ENCODE measurements at places on chromosomes 12 and 14. TPM values are rescaled to one million over a fixed set of nuclear protein-coding genes. Genes with fewer than 3 reads are reported as not detected.

FSCB gene
- total RNA-seq: 0.04 TPM

TBX5 gene
- total RNA-seq: 1.9 TPM

VASH1 gene
- total RNA-seq: 18.6 TPM

AICDA gene
- 0.40 TPM for total RNA-seq

GDF3 gene
- total RNA-seq: not detected

SMCO2 gene
- total RNA-seq: not detected

RFLNA gene
- 8.7 TPM for total RNA-seq

DNA sequence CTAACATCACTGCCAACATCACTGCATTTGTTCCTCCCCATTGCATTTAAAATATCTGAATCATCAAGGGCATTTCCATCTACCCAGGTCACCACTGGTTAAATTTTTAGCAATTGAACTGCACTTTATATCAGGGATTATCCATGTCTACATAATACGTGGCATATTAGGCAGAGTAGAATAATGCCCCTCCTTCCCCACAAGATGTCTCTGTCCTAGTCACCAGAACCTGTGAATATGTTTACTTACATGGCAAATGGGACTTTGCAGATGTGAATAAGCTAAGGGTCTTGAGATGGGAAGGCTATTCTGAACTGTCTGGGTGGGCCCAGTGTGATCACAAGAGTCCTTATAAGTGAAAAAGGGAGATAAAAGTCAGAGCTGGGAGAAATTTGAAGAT is 181.7 kb upstream of the ARID2 start:
- no peak overlapping the region for H3K4me3 ChIP-seq
- no peaks in the 10 kb centered on the region for H3K27me3 ChIP-seq
- H3K36me3 ChIP-seq: no peaks in the 10 kb centered on the region
- DNase-seq: no peak
- H3K4me1 ChIP-seq: no peaks in the 10 kb centered on the region
- H3K27ac ChIP-seq: no peak overlapping the region

- DNase-seq: no peak
- H3K4me1 ChIP-seq: peaks cover 2% of the 10 kb centered on the region
- H3K36me3 ChIP-seq: no peaks in the 10 kb centered on the region
- H3K4me3 ChIP-seq: no peak overlapping the region
- H3K27ac ChIP-seq: no peak overlapping the region
Observed at GRCh38 chr14:42277840-42278239, 671.2 kb downstream of the LRFN5 start.

GRCh38 chr12:65023485-65023884 is 97.6 kb downstream of the WIF1 start:
- no peak for DNase-seq
- H3K4me3 ChIP-seq: no peak overlapping the region
- no peaks in the 10 kb centered on the region for H3K4me1 ChIP-seq

DNA sequence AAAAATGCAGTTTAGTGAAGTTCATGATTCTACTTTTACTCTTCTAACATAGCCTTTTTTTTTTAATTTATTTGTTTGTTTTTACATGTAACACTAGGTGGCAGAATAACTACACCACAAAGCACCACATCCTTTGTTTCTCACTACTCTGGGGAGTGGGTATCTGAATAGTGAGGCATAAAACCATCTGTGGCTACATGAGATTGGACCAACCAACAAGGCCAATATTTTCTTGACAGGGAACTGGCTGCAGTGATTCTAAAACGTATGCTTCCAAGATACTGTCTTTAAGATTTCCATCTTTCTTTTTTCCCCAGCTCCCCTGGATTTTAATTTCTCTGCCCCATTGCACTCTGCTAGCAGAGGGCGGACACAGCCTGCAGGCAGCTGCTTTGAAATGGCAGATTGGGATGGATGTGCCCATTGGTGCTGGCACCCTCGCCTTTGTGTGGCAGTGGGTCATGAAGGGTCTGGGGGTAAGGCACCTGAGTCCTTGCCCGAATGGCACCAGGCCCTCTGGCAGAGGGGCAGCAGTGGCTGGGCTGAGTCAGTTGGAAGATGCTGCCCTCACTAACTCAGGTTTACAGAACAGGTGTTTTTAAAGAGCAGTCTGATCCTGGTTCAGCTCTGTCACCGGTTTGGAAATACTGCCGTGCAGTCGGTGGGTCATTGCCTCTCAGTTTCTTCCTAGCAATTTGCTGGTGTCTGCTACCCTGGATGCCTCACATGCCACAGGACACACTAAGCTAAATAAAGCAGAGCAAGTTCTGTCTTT is 429.1 kb downstream of the RAD51B start:
- H3K4me3 ChIP-seq: no peak overlapping the region
- H3K27ac ChIP-seq: peak overlapping the region; percentile 93
- H3K4me1 ChIP-seq: peaks cover 57% of the 10 kb centered on the region
- no peaks in the 10 kb centered on the region for H3K27me3 ChIP-seq
- H3K36me3 ChIP-seq: no peaks in the 10 kb centered on the region

DNA sequence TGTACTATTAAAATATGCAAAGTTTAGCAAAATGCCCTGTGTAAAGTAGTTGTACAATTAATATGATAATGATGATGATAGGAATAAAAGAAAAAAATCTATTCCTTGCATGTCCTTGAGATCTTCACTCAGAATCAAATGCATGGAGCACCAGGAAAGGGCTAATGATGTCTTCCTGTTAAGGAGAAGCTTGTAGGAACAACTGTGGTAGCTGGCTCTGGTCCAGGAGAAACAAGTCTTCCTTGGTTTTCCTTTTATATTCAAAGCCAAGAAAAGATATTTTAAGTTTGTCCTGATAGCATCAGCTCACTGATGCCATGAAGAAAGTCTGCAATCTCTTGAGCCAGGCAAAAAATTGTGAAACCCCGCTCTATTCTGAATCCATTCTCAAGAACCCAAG is 138.9 kb downstream of the PIK3C2G start:
- no peaks in the 10 kb centered on the region for H3K4me1 ChIP-seq
- H3K4me3 ChIP-seq: no peak overlapping the region
- no peaks in the 10 kb centered on the region for H3K27me3 ChIP-seq
- H3K27ac ChIP-seq: no peak overlapping the region
- DNase-seq: peak; percentile 19

GRCh38 chr14:106821119-106821518 is 1294.7 kb downstream of the TMEM121 start:
- H3K4me3 ChIP-seq: no peak overlapping the region
- H3K36me3 ChIP-seq: no peaks in the 10 kb centered on the region
- no peaks in the 10 kb centered on the region for H3K4me1 ChIP-seq
- H3K27me3 ChIP-seq: no peaks in the 10 kb centered on the region
- no peak for DNase-seq

- H3K4me3 ChIP-seq: no peak overlapping the region
- no peak overlapping the region for H3K27ac ChIP-seq
- no peaks in the 10 kb centered on the region for H3K27me3 ChIP-seq
- peaks cover 36% of the 10 kb centered on the region for H3K36me3 ChIP-seq
- H3K4me1 ChIP-seq: no peaks in the 10 kb centered on the region
Observed at GRCh38 chr12:109538191-109538863, 35.0 kb downstream of the MMAB start.

- peaks cover 57% of the 10 kb centered on the region for H3K4me1 ChIP-seq
- no peak overlapping the region for H3K4me3 ChIP-seq
- peak overlapping the region; percentile 89 for H3K27ac ChIP-seq
- no peaks in the 10 kb centered on the region for H3K27me3 ChIP-seq
Observed at GRCh38 chr12:47828976-47829482, 9.3 kb upstream of the HDAC7 start.

GRCh38 chr14:32430326-32430725 is 101.2 kb downstream of the AKAP6 start:
- no peak for DNase-seq
- no peaks in the 10 kb centered on the region for H3K36me3 ChIP-seq
- no peak overlapping the region for H3K27ac ChIP-seq
- H3K4me3 ChIP-seq: no peak overlapping the region

GRCh38 chr14:105526776-105527380 is 495 bp downstream of the TMEM121 start:
- peak; percentile 27 for DNase-seq
- peaks cover 50% of the 10 kb centered on the region for H3K27me3 ChIP-seq
- H3K27ac ChIP-seq: no peak overlapping the region
- no peaks in the 10 kb centered on the region for H3K36me3 ChIP-seq

DNA sequence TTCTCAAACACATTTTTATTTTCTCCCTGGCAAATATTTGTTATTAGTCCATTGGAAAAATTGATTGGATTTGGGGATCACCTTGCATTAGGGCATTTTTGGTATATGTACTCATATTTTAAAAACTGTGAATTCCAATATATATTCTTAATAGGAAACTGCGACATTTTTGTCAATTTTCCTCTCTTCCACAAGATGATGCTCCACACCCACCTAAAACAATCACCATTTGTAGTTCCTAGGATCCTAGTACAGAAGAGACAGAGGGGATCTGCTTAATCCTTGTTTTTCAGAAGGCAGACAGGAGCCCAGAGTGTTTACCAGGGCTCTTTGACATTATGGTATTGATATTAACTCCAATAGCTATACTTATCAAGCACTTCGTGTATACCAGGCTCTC is 22.8 kb upstream of the OASL start:
- peak; percentile 50 for DNase-seq
- H3K4me1 ChIP-seq: peaks cover 9% of the 10 kb centered on the region
- no peak overlapping the region for H3K27ac ChIP-seq

- H3K27me3 ChIP-seq: no peaks in the 10 kb centered on the region
- no peaks in the 10 kb centered on the region for H3K36me3 ChIP-seq
- no peak overlapping the region for H3K27ac ChIP-seq
- H3K4me3 ChIP-seq: no peak overlapping the region
- DNase-seq: no peak
Observed at GRCh38 chr12:24478254-24478653, 470.6 kb downstream of the BCAT1 start.

Measured in muscle of leg (tissue), 16 donors.